ENCODE measurements at places on chromosomes 13 and 19.

DNA sequence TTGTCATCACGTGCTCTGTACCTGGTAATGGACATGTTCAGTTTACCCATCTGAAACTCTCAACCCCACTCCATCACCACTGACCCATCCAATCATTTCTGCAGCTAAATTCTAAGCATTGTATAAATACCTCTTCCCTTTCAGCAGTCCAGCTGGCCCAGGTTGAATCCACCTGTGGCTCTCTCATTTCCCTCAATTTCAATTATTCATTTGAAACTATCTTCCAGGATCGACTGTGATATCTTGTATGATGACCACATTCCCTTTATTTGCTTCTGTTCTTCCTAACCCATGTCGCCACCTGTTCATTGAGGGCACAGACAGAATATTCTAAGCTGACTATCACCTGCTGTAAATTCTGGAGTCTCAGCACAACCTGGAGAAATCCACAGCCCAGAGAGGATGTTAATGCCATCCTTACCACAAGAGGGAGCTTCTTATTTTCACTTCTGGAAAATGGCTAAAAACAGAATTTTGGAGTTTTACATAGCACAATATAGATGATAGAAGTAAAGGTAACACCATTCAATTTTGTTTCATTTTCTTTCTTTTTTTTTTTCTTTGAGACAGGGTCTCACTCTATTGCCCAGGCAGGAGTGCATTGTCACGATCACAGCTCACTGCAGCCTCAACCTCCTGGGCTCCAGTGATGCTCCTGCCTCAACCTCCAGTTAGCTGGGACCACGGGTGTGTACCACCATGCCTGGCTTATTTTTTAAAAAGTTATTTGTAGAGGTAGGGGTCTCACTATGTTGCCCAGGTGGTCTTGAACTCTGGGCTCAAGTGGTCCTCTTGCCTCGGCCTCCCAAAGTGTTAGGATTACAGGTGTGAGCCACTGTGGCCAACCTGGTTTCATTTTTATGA is 38.6 kb downstream of the ZNF823 start:
- no peak for DNase-seq

- DNase-seq: no peak
Observed at GRCh38 chr13:113533161-113533840, 42.8 kb upstream of the DCUN1D2 start.

GRCh38 chr19:12840091-12841079 is 2.1 kb downstream of the MAST1 start:
- no peak for DNase-seq

DNA sequence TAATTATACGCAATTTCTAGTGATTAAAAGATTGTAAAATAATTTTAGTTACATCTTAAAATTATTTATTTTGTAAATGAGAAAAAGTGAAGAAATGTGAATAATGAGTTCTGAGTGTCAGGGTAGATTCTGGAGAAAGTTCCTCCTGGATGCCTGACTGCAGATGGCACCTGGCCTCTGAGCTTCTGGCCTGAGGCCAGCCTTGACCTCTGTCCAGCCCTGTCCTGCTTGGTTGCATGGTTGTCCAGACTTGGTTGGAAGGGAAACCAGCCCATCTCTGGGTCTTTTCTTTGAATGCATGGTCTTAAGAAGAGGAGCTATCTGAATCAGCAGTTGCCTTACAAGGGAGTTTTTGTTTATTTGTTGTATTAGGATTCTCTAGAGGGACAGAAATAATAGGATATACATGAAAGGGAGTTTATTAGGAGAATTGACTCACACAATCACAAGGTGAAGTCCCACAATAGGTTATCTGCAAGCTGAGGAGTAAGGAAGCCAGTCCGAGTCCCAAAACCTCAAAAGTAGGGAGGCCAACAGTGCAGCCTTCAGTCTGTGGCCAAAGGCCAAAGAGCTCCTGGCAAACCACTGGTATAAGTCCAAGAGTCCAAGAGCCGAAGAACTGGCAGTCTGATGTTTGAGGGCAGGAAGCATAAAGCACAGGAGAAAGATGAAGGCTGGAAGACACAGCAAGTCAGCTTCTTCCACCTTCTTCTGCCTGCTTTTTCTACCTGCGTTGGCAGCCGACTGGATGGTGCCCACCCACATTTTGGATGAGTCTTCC is 385.8 kb downstream of the ZNF536 start:
- no peak for DNase-seq

- DNase-seq: no peak
Observed at GRCh38 chr19:16625163-16625958, 2.6 kb downstream of the MED26 start.

- no peak for DNase-seq
Observed at GRCh38 chr19:12629215-12629614, 18.5 kb downstream of the ZNF791 start.

- no peak for DNase-seq
Observed at GRCh38 chr19:29687244-29687896, 22.1 kb downstream of the PLEKHF1 start.

Data from NCI-H510A (cell line).